Erythroblast (primary cell): ENCODE measurements at places on chromosomes 12 and 14.
A peak's percentile ranks its signal among the peaks of the same experiment; 100 is the strongest.

- no peak for DNase-seq
These were observed 57.5 kb downstream of the RASSF3 start for GRCh38 chr12:64667793-64668192.

DNA sequence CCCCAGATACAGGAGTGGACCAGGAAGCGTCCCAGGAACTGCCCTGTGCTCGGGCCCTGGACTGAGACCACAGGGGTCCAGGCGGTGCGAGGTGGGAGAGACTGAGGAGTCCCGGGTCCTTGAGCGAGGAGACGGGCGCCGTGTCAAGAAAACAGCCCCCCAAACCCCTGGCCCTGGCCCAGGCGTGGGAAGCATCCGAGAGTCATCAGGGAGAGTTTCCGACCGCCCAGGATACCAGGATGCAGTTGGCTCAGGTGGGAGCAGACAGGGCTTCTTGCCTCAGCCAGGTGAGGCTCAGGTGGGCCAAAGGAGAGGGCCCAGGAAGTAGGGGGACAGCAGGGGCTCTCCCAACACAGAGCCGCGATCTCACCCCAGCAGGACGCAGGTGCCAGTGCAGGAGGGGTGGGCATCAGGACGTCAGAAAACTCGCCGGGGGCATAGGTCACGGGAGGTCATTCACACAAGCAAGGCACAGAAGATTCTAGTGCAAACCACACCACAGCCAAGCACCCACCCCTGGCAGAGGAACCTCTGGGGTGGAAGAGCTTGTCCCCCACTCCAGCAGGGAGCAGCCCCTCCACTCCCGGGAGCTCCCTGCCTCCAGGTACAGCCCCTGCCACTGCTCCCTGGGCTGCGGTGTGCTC, 102.5 kb upstream of the EIF5 start:
- no peak for DNase-seq

DNA sequence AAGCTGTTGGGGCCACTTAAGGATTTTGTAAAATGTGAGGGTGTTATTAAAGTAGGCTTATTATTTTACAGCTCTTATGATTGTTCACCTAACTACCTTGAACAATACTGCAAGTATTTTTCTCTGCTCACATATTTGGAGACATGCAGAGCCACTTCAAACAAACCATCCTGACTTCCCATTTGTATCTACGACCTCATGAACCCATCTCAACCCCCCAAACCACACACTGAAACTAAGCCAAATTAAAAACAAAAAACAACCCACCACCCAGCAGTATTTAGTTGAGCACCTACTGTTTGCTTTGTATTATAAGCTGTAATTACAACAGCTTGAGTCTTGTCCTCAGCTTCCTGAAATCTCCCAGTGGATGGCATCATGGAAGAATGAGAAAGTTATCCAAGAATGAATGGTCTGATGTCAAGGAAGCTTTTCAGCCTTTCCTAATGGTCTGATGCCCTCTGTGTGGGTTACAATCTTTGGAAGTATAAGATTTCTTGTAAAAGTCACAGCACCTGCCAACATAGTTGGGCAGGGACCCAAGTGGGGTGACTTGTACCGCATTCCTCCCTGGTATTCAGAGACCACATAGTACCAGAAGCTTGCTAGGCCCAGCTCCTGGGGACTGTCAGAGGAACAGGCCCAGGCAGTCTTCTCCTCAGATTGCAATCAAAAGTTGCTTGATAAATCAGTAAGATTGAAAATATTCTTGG, 416.6 kb downstream of the ZFP36L1 start:
- DNase-seq: no peak

DNA sequence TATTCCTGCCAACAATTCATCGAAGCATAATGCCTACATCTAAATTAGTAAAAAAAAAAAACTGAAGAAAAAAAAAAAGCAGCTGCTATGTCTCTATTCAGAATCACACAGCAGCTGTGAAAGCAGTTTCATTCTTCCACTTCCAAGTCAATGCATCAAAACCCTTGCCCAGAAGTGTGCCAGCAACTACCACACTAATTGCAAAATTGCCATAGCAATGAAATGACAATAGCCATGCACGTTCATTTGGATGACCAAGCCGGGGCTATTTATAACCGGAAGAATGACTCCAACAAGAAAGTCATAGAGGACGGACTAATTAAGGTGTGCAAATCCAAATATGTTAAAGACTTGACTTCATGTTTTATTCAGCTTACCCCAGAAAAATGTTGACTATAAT, 42.5 kb downstream of the SLC2A13 start:
- no peak for DNase-seq

- DNase-seq: no peak
These were observed 187.3 kb downstream of the CHST11 start for GRCh38 chr12:104643819-104644669.

GRCh38 chr14:92603309-92604242, 90.0 kb downstream of the RIN3 start:
- DNase-seq: no peak

DNA sequence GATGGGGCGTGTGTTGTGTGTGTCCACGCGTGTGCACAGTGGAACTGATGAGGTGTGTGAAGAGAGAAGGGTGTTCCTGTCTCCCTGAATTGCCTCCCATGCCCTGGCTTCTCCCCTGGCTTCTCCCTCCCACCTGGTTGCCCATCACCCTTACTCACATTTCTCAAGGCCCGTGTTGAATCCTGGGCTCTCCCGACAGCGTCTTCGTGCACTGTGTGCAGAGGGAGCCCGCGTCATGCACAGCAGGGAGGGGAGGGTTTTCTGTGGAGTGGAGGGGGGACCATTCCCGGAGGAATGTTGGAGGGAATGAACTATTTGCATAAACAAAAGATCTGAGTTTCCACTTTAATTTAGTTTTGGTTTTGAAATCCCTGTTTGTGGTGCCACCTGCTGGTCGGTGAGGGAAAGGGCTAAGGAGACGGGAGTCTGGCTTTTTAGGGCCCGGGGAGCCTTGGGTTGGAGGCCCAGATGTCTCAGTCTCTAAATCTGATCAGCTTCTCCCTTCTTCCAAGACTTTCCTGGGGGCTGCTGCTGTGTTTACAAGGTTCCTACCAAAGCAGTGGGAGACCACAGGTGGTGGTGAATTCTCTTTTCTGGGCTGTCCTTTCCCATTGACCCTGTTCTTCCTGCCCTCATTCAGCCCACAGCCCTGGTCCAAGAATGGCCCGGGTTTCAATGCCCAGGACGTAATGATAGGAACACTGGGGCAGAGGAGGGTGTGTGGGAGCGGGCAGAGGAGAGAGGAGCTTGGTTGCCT, at the start of gene C1R:
Gene C1R (minus strand): TSS at position 217 of the 757 bp plus-strand sequence. CDS start 57 bp downstream, at position 160.
- DNase-seq: peak; percentile 85

DNA sequence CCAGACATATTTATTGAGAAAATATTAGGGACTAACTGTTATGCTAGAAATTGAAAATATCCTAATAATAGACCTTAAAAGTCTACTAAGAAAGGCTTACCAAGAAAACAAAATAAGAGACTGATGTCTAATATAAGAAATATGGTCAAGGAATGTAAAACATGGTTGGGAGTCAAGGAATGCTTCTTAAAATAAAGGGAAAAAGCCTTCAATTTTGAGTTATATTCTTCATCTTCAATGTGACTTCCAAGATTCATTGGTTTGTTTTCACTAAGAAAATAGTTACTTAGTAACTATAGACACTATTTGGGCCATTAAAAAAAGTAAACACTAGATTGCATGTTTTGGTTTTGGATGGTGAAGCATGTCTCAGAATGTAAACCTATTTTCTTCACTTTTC, 88.1 kb upstream of the ETV6 start:
- no peak for DNase-seq
